CD4-positive, alpha-beta T cell treated with Interferon alpha-2 for 1 hour (primary cell): ENCODE measurements at places on chromosomes 11 and 22.

DNA sequence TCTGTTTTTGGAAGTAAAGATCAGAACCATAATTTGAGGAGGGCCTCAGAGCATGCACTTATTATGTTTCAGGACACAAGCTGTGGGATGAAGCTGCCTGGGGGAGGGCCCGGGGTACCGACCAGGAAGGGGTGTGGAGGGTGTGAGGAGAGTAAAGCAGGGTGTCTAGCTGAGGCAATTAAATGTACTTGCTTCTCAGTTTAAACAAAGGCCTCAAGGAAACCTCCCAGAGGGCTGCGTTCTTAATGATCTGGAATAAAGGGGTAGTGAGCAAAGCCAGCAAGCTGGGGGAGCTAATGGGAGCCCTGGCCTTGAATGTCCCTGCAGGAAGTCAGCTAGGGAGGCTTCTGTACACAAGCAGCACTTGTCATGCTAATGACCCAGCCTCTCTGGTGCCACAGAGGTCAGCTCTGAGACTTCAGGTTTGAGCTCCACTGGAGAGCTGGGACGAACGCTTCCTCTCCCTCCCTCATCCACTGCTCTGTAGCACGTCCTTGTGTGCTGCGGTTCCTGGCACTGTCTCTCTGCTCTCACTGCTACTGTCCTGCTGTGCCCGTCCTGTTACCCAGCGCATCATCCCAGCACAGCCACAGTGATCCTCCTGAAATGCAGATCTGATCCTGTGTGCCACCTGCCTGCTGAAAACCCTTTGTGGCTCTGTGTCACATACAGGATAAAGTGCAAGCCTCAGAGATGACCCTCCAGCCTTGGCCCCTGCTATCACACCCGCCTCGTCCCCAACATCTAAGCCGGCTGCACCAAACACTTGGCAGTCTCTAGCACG is 159.7 kb downstream of the DBX1 start:
- DNase-seq, result no peak

GRCh38 chr22:38570779-38571364 is 889 bp upstream of the DMC1 start:
- no peak for DNase-seq

GRCh38 chr22:48084041-48084728 is 1321.7 kb downstream of the TBC1D22A start:
- DNase-seq, result no peak

- DNase-seq, result no peak
Observed at GRCh38 chr11:125890447-125891100, 3.1 kb downstream of the HYLS1 start.

DNA sequence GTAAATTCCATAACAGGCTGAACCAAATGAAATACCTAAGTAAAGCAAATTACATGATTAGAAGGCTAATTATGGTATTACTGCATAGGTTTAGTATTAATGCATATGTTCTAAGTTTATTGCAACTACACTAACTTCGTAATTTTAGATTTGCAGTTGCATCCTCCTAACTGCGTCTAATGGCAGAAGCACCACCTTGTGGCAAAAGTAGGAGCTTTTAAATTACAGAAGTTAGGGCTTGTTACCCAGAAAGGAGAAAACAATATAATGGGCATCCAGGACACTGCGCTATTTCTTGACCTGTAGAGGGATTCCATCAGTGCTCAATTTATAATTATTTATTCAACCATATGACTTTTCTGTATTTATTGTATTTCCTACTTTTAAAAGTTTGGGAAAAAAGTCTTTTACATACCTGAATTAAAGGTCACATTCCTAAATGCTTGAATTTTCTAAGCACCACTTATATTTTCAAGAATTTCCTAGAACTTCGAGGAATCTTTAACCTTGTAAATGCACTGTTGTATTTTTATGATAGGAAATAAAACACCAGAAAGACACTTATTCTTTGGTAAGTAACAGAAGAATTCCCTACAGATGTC is 16.3 kb upstream of the GPR83 start:
- no peak for DNase-seq

GRCh38 chr11:30483056-30483455 is 103.1 kb downstream of the MPPED2 start:
- DNase-seq, result no peak

DNA sequence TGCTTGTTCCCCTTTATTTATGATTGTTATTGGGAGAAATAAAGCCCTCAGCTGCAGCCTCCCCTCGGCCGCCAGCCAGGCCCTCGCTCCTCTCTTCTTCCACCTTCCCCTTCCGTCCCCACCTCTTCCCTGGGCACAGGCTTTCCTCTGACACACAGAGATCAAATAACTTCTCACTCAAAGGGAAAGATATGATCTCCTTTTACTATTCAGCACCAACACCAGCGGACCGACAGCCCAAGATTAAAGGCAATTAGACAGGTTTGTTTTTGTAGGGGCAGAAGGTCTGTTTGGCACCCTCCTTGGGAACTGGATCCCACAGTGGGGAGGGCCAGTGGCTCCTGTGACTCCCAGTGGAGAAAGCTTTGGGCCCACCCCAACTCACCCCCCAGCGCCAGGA is 23.0 kb downstream of the NECTIN1 start:
- no peak for DNase-seq

DNA sequence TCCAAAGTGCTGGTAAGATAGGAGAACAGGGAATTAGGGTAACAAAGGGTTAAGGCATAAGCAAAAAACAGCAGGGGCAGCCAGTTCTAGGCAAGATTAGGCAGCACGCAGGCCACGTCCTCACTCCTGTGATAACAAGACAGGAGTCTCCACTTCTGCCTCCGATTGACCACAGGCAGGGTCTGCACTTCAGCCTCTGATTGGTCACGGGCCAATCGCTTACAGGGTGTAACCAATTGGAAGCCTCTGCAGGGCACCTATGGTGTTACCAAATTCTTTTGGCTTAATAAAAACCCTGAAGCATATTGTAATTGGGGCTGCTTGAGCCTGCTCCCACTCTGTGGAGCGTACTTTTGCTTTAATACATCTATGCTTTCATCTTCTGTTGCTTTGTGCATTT is 12.2 kb upstream of the GSTP1 start:
- DNase-seq, result no peak

DNA sequence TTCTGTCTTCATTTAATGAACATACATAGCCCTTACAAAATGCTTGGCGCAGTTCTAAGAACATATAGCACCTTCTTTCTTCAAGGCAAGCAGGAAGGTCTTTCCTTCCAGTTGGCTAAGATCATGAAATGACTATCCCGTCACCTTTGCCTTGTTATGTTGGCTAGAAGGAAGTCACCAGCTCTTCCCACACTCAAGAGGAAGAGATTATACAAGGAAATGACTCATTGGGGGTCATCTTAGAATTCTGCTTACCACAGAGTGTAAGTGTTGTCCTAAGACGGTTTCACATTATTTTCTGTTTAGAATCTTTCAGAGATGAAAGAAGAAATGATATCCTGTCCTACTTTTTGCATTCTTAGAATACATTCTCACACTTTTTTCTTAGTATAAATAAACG is 808.0 kb upstream of the LUZP2 start:
- DNase-seq, result peak; percentile 12

GRCh38 chr11:95102733-95103132 is 13.1 kb downstream of the ENDOD1 start:
- no peak for DNase-seq

DNA sequence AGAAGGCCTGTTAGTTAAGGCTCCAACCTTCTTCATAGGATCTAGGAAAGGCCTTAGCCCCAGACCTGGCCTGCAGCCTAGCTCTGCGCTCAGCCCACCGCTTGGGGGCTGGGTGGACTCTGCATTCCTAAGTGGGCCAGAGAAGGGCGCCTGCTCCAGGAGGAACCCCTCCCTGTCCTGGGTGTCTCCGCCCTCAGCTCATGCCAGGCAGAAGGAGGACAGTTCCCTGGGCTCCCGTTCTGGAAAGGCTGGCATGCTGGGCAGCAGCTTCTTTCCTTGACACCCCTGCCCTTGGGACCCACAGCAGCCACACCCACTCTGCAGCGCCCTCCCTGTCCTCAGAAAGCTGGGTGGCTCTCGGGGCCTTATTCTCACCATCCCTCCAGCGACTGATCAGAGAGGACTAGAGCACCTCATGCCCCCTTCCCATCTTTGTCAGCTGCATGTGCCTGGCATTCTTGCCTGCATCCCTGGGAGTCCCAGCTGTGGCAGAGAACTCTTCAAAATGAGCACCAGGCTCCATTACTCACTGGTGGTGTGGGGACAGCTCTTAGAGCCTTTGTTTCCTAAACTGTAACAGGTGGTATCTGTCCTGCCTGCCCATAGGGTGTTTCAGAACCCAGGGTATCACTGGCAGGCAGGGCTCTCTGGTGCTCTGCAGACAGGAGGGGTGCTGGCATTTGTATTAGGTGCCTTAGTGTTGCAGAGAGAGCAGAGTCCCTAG is 20.3 kb upstream of the MYRF start:
- DNase-seq, result no peak

GRCh38 chr11:134020598-134020997 is 48.3 kb upstream of the JAM3 start:
- no peak for DNase-seq

GRCh38 chr11:30131535-30131934 is 99.3 kb upstream of the FSHB start:
- no peak for DNase-seq

GRCh38 chr11:76750746-76751145 is 32.4 kb upstream of the TSKU start:
- DNase-seq, result no peak

GRCh38 chr22:49887702-49888101 is 30.5 kb downstream of the ALG12 start:
- no peak for DNase-seq

- no peak for DNase-seq
Observed at GRCh38 chr11:34614344-34615104, 6.4 kb upstream of the EHF start.
